Activated CD8-positive, alpha-beta memory T cell treated with anti-CD3 and anti-CD28 coated beads for 1 hour (primary cell): ENCODE measurements at places on chromosomes 6 and 20.

GRCh38 chr6:13851330-13851729 lies 37.0 kb upstream of the MCUR1 start:
- DNase-seq = no peak

GRCh38 chr6:53189554-53189953 lies 40.9 kb upstream of the GCM1 start:
- no peak for DNase-seq

GRCh38 chr20:13422637-13423036 lies 201.6 kb downstream of the ISM1 start:
- DNase-seq = no peak

DNA sequence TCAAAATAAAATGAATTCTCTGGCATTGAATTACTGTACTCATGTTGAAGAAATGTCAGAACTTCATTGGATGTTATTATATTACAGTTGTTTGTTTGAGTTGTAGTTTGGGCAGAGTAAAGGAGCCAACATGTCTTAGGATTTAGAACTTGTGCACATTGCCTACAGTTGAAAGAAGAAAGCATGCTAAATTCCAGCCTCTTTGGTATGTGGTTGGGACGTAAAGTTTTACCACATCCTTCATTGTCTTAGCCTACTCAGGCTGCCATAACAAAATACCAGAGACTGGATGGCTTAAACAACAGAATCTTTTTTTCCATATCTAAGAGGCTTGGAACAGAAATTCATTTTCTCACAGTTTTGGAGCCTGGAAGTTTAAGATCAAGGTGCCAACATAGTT lies 42.4 kb downstream of the HFE start:
- DNase-seq = no peak

- no peak for DNase-seq
These were observed 20.8 kb downstream of the MCM8 start for GRCh38 chr20:5971203-5971602.

GRCh38 chr20:23340524-23340923 lies 10.1 kb upstream of the NXT1 start:
- DNase-seq = no peak

DNA sequence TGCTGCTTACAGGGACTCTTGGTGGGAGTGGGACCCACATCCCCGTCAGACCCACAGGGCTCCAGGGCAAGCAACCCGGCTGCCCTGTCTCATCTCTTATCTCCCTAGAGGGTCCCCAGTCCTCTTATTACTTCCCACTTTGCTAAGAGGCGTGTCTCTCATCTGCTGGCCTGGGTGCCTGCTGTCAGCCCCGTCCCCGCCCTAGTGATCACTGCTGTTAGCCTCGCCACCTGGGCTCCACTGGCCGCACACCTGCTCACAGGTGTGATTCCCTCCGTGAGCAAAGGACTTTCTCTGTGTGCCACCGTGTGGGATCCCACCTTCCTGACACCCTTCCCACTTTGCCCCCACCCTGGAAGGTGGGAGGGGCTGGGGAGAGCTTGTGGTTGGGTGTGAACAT lies 57.6 kb downstream of the TCP11 start:
- DNase-seq = no peak

DNA sequence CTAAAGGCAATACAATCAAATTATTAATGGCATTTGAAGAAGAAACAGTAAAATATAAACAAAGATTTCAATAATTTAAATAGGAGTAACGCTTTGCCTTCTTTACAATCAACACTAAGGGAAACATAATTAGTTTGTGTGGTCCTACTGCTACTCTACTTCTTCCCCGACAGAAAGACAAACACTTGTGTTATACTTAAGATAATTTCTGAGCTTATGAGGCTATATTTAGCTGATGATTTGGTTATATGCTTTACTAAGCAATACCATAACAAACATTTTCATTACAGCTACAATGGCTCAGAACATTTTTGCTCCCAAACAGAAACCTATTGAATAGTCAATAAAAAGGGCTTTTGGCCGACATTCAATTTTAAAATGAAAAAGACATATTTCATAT lies 1217.2 kb upstream of the GJE1 start:
- DNase-seq = no peak

GRCh38 chr6:41428996-41429421 lies 93.6 kb downstream of the NCR2 start:
- DNase-seq = no peak

- DNase-seq = no peak
These were observed 161.3 kb upstream of the PHACTR1 start for GRCh38 chr6:12555267-12555666.

DNA sequence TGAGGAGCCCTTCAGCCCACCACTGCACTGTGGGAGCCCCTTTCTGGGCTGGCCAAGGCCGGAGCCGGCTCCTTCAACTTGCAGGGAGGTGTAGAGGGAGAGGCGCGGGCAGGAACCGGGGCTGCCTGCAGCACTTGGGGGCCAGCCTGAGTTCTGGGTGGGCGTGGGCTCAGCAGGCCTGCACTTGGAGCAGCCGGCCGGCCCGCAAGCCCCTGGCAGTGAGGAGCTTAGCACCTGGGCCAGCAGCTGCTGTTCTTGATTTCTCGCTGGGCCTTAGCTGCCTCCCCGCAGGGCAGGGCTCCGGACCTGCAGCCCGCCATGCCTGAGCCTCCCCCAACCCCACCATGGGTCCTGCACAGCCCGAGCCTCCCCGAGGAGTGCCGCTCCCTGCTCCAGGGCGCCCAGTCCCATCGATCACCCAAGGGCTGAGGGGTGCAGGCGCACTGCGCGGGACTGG lies 101.7 kb upstream of the ADGRB3 start:
- DNase-seq = no peak

DNA sequence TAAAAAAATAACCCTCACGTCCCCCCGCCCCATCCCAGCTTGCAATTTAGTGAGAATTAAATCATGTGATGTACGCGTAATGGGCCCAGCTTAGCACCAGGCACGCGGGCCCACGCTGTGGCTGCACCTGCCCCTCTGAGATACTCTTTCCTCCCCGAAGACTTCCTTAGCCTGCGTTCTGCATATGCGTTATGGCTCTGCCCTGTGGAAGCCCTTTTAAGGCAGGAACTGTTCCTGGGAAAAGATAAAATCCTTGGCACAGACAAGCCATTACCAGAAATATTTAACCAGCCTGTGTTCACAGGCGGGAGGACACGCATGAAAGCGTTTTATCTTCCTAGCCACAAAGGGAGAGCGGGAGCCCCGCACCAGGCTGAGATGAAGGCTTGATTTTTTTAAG lies 311.0 kb downstream of the LRFN2 start:
- DNase-seq = no peak

- no peak for DNase-seq
These were observed 60.3 kb upstream of the C20orf144 start for GRCh38 chr20:33601861-33602260.

GRCh38 chr6:48889429-48889828 lies 573.6 kb downstream of the MMUT start:
- DNase-seq = no peak

GRCh38 chr20:18904624-18905023 lies 91.0 kb downstream of the SCP2D1 start:
- DNase-seq = no peak

GRCh38 chr6:152166497-152166896 lies 359.0 kb downstream of the ESR1 start:
- DNase-seq = no peak

GRCh38 chr20:13265941-13266340 lies 44.9 kb downstream of the ISM1 start:
- DNase-seq = no peak

DNA sequence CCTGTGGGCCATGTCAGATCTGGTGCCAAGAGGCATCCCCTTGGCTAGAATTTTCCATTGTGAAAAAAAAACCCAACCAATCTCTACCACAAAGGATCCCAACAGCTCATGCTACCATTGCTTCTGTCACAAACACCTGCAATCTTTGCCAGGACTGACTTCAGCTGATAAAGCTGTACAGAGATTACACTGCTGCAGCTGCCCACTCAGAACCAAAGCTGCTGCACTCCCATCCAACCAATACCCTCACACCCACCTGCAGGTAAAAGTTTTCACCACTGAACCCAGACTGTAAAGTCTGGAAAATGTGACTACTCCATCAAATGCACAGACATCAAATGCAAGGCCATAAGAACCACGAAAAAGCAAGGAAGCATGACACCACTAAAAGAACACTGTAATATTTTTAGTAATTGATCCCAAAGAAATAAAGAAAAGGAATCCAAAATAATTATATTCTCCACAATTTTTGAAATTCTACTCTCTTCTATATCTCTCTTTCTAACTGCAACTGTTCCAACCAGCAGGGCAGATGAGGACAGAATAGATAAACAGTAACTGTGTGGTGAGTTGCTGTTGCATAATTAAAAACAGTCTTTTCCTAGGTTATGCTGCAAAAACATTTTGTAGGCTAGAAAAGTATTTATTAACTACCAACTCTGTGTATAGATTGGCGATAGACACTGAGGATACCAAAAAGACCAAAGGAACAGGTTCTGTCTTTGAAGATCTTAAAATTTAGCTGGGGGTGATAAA lies 128.0 kb upstream of the MCHR2 start:
- DNase-seq = no peak

- DNase-seq = no peak
These were observed 15.1 kb upstream of the RIPK1 start for GRCh38 chr6:3053231-3053508.

DNA sequence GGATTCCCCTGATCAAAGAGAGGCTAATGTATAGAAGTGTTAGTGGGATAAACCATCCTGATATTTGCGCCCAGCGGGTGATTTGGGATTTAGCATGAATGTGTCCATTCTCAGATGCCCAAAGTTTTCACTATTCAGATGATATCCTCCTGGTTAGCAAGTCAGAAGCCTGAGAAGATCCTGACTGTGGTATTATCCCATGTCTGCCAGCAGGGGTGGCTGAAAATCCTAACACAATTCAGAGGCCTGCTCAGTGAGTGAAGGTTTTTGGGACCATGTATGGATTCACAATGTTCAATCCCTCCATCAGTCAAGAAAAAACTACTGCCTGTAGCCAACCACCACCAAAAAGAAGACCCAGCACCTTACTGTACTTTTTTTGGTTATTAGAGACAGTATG lies 34.1 kb upstream of the SPACA1 start:
- DNase-seq = no peak

DNA sequence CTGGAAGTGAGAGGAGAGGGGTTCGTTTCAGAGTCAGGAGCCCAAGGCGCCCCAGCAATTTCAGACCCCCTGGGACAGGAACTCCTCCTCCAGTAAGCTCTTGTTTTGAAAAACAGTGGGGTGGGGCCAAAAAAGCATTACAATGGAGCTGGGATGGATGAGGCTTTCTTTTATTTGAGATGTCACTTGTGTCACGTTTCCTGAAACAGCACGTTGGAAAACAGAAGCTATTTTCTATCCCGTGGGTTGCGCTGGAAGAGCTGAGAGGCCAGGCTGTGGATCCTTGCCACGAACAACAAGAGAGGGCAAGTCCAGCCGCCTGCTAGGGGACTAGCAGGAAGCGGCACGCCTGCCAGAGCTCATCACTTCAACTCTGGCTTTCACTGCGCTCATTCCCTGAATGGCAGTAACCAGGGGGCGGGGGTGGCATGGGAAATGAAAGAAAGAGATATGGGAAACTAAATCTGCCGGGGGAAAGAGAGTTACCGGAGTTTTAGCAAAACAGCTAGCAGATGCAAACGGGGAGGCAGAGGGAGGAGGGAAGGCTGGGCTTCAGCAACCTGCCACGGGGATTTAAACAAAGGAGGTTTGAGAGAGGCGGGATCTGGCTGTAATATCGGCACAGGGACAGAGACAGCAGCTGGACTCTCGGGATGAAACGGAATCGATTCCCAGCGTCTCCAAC lies 34.6 kb downstream of the GCNT2 start:
- no peak for DNase-seq

GRCh38 chr6:31495580-31495979 lies 2.4 kb upstream of the MICB start:
- no peak for DNase-seq

DNA sequence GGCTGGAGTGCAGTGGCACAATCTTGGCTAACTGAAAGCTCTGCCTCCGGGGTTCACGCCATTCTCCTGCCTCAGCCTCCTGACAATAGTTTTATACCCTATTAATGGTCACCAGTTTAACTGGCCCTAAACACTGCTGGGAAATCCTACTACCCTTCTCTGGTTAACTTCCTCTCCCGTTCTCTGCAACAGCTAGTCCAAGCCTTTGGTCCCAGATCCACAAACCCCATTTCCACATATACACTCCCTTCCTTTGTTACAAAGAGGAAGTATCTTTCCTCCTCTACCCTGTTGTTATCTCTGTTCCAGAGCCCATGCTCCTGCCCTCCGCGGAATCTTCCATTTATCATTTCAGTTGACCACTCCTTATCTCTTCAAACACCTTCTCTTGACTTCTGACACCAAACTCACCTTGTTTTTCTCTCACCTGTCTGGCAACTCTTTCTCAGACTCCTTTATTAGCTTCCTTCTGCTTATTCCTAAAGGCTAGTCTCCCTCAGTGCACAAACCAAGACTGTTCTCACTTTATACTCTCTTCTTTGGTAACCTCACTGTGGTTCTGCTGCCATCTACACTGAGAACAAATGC lies 25.0 kb upstream of the TBC1D22B start:
- DNase-seq = no peak

GRCh38 chr20:53664121-53664520 lies 70.5 kb upstream of the ZNF217 start:
- DNase-seq = no peak

GRCh38 chr6:143774347-143774746 lies 68.8 kb upstream of the LTV1 start:
- no peak for DNase-seq

- no peak for DNase-seq
These were observed 126.3 kb upstream of the FAM184A start for GRCh38 chr6:119204719-119205118.

GRCh38 chr6:151236668-151237401 lies 2.9 kb upstream of the AKAP12 start:
- DNase-seq = no peak

DNA sequence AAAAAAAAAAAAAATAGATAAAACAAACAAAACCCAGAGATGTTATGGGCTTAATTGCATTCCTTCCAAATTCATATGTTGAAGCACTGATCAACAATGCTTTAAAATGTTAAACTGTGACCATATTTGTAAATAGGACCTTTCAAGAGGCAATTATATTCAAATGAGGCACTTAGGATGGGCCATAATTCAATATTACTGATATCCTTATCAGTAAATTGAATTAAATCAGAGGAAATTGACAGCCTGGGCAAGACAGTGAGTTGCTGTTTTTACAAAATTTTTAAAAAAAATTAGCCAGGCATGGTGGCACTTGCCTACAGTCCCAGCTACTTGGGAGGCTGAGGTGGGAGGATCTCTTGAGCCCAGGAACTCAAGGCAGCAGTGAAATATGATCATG lies 364.1 kb downstream of the GJA1 start:
- DNase-seq = no peak

GRCh38 chr20:51420111-51420510 lies 122.4 kb downstream of the NFATC2 start:
- no peak for DNase-seq
